ENCODE measurements at places on chromosomes 5 and 9.

DNA sequence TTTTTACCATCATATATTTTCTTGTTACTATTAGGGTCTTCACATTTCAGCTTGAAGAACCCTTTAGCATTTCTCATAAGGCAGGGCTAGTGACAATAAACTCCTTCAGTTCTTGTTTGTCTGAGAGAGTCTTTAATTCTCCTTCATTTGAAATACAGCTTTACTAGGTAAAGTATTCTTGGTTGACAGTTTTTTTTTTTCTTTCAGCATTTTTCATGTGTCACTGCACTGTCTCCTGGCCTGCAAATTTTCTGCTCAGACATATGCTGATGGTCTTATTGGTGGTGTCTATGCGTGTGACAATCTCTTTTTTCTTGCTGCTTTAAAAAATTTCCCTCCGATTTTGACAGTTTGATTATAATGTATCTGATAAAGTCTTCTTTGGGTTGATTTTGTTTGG, 399.9 kb downstream of the SH3GL2 start:
- DNase-seq = no peak

DNA sequence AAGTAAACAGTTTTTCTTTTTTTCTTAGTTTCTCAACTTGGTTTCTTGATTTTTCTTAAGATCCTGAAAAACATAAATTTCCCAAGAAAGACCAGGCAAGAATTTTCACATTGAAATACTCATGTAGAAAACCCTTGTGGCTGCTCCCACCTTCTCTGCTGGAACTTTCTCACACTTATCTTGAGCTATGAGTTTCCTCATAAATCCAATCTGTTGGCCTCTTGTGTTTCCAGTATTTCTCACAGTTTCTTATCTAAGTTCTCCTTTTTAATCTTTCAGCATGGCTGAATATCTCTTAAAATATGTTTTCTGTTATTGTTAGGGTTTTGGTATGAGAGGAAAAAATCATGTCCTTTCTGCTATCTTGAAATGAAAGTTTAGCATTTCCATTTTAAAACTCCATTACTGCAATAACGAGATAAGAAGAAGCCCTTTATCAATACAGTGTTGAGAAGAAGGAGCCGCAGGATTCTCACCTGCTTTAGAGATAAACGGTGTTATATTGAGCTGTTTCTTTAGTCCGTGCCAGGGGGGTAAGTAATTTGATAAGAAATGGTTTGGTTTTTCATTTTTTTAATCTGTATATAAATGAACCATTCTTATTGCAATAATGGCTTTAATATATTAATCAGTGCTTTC, 89.3 kb downstream of the ALDH1A1 start:
- DNase-seq = no peak

DNA sequence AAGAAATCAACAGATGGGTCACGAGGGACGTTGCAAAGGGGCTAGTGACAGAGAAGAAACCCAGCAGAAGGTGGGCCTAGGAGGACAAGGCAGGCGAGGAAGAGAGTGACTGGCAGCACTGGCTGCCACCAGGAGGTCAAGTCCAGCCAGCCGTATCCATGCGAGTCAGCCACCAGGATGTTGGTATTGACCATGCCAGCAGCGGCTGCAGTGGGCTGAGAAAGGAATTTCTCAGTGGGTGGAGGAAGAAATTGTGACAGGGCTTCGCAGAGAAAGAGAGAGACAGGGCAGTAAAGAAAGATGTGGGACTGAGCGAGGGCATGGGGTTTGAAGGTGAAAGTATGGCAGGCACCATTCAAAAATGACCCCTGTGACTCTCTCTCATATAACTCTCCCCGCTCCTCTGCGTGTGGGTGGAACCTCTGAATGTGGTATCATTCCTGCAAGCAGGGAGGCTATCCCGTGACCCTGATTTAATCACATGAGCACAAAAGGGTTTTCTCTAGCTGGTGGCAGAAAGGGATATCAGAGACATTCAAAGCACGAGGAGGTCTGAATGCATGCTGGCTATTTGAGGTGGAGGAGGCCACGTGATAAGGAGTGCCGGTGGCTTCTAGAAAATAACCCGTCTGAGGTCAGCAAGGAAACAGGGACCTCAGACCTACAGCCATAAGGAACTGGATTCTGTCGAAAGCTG, 45.4 kb upstream of the FBXW11 start:
- DNase-seq = no peak

DNA sequence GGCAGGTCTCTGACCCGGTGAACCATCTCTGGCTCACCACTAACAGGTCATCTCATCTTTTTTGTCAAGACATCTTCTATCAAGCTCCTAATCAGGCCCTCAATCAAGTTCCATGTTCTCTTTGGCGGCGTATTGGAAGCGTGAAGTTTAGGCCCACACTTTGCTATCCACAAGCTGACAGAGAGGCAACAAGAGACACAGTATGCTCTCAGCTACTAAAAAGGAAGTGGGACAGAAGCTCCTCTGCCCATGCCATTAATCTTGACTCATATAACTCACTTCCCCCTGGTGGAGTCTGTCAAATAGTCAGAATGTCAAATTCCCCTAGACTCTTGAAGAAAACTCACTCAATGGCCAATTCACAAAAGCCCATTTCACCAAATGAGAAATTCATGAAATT, 77.6 kb upstream of the TMC1 start:
- no peak for DNase-seq

DNA sequence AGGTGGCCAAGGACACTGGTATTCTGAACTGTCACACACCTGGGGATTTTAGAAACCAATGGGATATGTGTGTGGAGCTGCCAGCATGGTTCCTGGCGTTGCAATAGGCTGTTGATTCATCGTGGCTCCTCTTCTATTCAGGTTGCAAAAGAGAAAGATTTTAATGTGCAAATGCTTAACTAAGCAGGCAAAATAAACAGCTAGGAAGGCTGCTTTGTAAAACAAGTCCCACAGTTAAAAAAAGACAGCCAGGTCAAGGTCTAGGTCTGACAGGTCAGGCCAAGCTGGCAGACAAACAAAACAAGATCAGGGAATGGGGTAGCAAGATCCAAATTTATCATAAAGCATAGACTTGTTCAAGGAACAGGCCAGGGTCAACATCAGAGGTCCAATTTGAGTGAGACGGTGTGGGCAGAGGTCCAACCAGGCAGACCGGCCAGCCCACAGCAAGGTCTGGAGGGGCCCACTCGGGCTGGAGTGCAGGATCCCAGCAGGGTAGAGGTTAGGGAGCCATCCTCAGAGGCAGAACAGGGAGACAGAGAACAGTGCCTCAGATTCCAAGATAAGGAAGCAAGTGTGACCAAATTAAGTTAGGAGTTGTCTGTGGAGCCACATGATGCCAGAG, 45.6 kb downstream of the SUB1 start:
- no peak for DNase-seq

GRCh38 chr5:51389577-51390463, 6.6 kb downstream of the ISL1 start:
- no peak for DNase-seq

DNA sequence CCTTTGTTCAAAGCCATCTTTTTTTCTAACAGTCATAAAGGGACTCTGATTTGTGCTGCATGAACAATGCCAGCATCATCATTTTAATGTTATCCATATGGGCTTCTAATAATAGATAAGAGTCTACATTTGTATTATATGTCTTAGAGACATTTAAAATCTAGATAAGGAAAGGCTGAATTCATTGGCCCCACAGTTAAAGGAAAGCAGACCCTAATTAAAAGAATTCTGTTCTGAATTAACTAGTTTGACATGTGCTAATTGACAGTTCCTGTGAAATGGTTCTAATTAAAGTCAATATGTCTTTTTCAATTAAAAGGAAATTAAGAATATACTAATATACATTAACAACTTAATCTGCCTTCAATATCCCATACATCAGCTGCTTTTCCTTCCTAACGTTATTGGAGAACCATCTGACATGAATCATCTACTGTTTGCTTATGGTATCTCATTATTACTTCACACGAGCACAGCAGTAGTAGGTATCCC, 104.7 kb downstream of the NR2F1-AS1 start:
- DNase-seq = no peak

- peak; percentile 53 for DNase-seq
Measured at GRCh38 chr9:36328798-36329411, 70.7 kb upstream of the GNE start.

DNA sequence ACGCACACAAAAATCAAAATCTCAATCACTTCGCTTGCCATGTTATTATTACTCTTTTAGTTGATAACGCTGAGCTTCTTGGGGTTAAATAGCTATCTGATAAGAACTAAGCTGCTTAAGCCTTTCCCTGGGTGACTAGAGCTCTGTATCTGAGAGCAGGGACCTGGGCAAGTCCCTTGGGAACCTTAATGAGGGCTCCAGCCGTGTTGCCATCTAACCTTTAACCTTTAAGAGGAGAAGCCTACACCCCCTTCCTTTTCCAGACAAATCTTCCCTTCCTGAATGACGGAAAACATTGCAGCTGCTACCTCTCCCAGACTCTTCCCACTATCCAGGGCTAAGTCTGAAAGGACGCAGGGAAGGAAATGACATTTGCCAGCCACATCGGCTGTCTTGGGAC, 216.5 kb upstream of the RAI14 start:
- DNase-seq = no peak

DNA sequence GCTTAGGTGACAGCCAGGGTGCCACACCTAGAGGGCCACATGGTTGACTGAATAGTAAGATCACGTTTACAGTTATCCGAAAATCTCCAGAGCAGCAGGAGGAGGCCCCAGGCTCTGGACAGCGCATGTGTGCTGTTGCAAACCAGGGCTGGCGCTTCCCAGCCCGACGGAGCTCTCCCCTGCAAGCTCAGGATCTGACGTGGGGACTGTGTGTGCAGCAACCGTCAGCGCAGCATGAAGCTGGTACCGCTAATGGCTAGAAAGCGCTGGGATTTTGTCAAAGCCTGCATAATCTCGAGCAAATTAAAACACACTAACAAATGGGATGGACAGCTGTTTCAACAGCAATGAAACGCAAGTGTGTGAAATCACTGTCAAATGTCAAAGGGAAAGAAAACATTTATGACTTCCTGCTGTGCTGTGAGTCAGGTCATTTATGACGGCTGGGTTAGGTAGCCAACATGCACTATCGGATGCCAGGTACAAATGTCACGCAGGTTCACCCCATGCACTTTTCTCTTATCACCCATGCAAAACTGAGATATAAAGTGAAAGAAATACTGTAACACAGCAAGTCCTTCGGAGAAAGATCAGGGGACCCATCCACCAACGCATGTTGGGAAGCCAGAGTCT, 7.5 kb downstream of the SURF4 start:
- DNase-seq = no peak

DNA sequence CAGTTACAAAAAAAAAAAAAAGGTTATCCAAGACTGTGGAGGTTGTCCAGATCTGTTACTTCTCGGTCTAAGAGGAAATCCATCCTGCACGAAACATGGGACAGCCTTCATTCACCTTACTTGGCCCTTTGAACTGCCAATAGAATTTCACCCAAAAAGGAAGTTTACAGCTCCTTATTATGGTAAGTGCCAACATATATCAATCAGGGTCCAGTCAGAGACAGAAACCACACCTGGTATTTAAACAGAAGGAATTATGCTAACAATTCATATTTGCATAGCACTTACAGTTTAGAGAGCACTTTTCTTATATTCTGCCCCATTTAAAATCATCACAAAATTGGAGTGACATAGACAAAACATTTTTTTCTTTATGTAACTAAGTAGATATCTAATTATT, 93.6 kb upstream of the PTPN3 start:
- no peak for DNase-seq

- no peak for DNase-seq
Measured at GRCh38 chr9:13113751-13114150, 165.7 kb downstream of the MPDZ start.

GRCh38 chr5:134103397-134103796, 11.1 kb upstream of the TCF7 start:
- DNase-seq = no peak

DNA sequence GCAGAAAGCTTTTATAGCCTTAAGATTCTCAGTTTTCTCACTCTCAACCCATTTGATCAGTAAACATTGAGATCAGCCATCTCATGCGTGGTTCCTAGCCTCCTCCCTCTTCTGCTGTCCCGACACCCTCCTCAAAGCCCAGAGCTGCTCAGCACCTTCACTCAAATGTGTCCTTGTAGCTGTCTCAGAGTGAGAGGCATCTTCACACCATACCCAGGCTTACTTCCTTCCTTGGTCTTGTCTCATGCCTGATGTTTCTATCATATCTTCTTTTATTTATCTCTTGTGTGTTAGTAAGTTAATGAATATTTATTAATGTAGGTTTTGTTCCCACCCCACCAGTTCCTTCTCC, 72.4 kb upstream of the SNX2 start:
- DNase-seq = no peak

DNA sequence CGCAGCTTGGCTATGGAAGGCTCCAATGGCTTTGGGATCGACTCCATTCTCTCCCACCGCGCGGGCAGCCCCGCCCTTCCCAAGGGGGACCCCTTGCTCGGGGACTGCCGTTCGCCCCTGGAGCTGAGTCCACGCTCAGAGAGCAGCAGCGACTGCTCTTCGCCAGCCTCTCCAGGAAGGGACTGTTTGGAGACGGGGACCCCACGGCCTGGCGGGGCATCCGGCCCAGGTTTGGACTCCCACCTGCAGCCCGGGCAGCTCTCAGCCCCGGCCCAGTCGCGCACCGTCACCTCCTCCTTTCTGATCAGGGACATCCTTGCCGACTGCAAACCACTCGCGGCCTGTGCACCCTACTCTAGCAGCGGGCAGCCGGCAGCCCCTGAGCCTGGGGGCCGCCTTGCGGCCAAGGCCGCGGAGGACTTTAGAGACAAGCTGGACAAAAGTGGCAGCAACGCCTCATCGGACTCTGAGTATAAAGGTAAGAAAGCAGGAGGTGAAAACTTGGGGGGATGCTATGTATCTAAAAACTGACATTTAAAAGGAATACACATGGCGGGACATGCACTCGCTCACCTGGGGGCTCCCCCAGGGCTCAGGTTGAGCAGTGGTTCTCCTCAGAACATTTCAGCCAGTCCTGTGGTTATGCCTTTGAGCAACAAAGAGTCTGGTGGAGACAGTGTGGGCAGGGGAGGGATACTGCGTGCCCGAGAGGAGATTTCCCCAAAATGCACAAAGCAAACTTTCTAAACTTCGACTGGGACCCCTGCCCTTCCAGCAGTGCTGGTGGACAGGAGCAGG, 579 bp downstream of the BARHL1 start:
- no peak for DNase-seq

DNA sequence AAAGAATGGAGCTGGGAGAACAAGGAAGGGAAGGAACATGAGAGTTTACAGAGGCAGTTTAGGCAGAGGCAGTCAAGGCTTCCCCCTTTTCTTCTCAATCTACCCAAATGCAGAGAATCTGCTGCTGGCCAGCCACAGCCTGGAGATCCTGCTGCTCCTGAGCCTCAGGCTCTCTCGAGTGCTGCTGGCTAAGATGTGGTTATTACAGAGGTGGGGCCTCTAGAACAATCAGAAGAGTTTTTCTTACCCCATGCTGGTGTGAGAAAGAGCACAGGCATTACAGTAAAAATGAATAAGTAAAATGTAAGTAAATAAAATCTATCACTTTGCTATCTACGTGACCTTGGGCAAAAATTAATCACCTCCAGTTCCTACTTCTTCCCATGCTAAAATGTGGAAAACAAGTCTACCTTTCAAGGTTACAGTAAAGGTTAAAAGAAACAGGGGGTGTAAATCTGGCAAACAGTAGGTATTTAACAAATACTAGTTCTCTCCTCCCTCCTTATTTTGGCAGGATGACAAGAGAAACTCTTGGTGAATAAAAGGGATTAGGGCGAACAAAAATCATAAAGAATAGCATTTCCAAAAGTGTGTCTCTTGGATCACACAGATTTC, 31.1 kb downstream of the FBXW11 start:
- peak; percentile 48 for DNase-seq

- no peak for DNase-seq
Measured at GRCh38 chr5:76252437-76252836, 150.6 kb upstream of the IQGAP2 start.
